ENCODE measurements at places on chromosomes 11 and 22. TPM values are rescaled to one million over a fixed set of nuclear protein-coding genes. Genes with fewer than 3 reads are reported as not detected.

- no peak for DNase-seq
Observed at GRCh38 chr11:36313750-36314433, 17.8 kb downstream of the PRR5L start.

DNA sequence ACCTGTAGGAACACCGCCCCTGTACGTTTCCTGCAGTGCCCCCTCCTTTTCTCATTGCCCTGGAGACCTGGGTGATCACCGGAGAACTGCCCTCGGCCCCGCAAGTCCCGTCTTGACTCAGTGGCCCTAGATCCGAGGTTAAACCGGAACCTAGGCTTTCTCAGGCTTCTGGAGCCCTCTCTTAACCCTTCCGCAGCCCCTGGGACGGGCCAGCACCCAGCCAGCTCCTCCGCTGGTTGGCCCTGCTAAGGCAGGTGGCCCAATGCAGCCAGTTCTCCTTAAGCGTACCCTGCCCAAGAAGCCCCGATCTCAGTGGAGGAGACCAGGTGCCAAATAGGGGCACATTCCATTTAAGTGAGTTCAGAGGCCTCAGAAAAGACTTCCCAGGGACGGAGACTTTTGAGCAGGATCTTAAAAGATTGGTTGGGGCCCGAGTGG is 776 bp downstream of the NLRX1 start:
- no peak for DNase-seq

DNA sequence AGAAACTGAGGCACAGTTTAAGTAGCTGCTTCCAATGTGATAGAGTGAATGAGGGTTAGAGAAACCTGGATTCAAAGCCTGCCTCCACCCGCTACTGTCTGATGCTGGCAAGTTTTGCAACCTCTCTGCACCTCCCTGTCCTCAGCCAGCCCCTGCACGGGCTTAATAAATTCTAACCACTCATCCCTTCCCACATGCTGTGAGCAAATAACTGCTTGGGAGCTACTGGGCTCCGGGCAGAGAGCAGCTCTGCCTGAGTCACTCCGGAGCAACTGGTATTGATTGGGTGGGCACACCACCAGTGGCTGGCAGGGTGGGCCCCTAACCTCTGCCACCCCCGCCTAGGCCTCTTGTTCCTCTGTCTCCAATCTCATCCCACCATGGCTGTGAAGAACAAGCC is 104.3 kb upstream of the SYT13 start:
- DNase-seq, result no peak

The TSG101 gene
- 35.5 TPM for total RNA-seq

GRCh38 chr11:69691463-69691862 is 12.4 kb downstream of the FGF19 start:
- DNase-seq, result no peak

GRCh38 chr11:62922189-62922589 is 1.0 kb upstream of the CHRM1 start:
- DNase-seq, result no peak
